ENCODE measurements at places on chromosomes 7 and 10.

DNA sequence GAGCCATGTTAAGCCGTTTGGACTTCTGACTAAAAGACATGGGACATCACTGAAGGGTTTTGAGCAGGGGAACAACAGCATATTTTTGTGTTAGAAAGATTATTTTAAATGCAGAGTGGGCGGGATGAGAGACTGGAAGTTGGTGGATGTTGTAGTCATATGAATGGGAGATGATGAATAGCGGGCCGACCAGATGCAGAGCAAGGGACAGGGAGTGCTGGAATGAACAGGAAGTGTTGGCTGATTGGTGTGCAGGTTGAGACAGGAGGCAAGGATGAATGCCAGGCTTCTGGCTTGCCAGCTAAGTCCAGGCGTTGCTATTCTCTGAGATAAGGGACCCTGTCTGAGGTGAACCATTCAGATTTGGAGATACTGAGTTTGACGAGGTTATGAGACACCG lies 38.0 kb downstream of the GAD2 start:
- no peak for DNase-seq

DNA sequence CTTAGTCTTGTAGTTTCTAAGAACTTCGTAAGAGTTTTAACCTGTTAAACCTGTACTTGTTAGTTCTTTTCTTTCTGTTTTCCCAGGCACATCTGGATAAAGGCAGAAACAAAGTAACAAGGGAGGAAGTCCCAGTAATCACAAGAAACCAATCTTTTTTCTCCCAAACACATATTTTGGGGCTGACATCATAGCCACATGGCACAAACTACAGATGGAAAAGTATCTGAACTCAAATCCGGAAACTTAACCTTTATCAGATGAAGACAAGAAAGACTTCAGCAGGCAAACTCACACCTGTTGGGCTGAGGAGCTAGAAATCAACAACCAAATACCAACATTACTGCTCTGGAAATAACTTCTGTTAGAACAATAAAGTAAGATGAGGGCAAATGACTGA lies 67.1 kb downstream of the CUBN start:
- no peak for DNase-seq

GRCh38 chr7:74417419-74417971 lies 36.2 kb upstream of the GTF2IRD1 start:
- DNase-seq, result peak; percentile 24

DNA sequence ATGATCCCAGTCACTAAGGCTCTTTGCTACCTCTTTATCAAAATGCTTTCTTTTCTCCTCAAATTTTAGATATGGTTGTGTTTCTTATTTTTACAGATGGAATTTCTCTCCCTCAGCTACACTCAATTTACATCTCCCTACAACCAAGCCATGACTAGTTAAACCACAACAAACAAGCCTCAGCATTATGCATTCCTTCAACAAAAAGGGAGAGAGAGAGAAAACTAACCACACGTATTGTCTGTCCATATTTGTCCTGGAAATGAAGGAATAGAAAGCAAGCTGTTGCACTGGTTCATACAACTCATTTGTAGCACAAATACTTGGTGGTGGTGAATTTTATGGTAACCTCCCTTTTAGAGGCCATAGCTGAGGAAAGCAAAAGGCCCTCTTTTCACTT lies 286.4 kb downstream of the AHR start:
- no peak for DNase-seq

DNA sequence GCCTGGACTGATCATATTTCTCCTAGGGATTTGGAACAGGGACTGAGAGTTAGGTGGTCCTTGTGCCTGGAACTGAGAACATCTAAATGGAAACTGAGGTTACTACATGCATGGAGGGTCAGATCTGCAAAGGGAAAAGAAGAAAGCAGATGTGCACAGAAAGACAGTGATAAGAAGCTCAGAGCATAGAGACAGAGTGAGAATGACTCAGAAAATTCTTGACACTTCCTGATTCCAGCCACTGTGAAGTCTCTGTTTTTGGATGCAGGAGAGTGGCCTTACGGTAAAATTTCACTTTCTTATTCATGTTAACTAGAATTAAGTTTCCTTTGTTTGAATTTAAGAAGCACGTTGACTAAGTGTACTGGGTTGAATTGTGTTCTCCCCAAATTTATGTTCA lies 241.7 kb downstream of the TMEM26 start:
- DNase-seq, result no peak

DNA sequence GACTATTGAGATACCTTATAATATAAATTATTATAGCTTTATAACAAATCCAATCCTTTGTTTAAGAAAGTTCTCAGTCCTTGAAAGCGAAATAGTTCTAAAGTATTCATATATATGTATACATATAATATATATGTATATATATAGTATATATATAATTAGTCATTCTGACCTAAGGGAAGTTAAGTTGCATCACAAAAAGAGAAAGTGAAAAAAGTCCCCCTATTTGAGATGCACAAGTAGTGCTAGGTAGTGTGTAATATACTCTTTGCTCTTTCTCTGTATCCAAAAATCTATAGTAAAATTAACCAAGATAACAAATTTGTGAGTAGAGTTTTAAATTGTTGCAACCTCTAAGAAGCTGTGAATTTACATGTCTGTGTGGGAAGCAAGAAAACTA lies 13.3 kb upstream of the IFIT1B start:
- no peak for DNase-seq

- no peak for DNase-seq
Measured at GRCh38 chr7:36784991-36785940, 61.0 kb upstream of the AOAH start.

Measured in stimulated activated CD4-positive, alpha-beta T cell treated with anti-CD3 and anti-CD28 coated beads, TNF-alpha, amount 100 ng/mL, for 4 hours (primary cell).